ENCODE measurements at places on chromosomes 13 and 19. TPM values are rescaled to one million over a fixed set of nuclear protein-coding genes. Genes with fewer than 3 reads are reported as not detected.

GRCh38 chr19:6260912-6261650 lies 18.7 kb downstream of the MLLT1 start:
- peaks cover 42% of the 10 kb centered on the region for H3K4me1 ChIP-seq
- H3K27ac ChIP-seq = peak overlapping the region; percentile 58
- peaks cover 23% of the 10 kb centered on the region for H3K36me3 ChIP-seq
- H3K4me3 ChIP-seq = no peak overlapping the region

GRCh38 chr13:112670864-112671263 lies 19.0 kb upstream of the ATP11A start:
- no peak overlapping the region for H3K4me3 ChIP-seq
- H3K4me1 ChIP-seq = no peaks in the 10 kb centered on the region
- H3K27ac ChIP-seq = no peak overlapping the region
- H3K27me3 ChIP-seq = no peaks in the 10 kb centered on the region

- no peak overlapping the region for H3K27ac ChIP-seq
- peaks cover 72% of the 10 kb centered on the region for H3K36me3 ChIP-seq
Measured at GRCh38 chr19:53088091-53088490, 15.1 kb downstream of the ZNF160 start.

DNA sequence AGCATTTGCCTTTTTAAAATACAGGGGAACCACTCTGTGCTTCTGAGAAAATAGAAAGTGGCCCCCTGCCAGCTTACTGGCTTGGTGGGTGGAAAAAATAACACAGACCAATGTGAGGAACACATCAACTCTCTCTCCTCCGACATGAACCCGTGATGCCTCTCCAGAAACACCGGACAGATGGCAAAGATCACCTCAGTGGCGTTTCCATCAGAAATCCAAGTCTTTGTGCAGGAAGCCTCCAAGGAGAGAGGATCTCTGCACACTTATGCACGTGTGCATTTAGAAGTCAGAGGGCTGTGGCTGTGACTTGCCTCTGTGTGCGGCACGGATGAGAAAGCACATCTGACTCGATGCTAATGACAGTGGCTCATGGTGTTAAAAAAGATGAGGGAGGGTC lies 112.3 kb upstream of the KLF12 start:
- no peak for DNase-seq
- no peaks in the 10 kb centered on the region for H3K4me1 ChIP-seq
- H3K27ac ChIP-seq = no peak overlapping the region
- no peak overlapping the region for H3K4me3 ChIP-seq
- no peaks in the 10 kb centered on the region for H3K36me3 ChIP-seq
- no peaks in the 10 kb centered on the region for H3K27me3 ChIP-seq

DNA sequence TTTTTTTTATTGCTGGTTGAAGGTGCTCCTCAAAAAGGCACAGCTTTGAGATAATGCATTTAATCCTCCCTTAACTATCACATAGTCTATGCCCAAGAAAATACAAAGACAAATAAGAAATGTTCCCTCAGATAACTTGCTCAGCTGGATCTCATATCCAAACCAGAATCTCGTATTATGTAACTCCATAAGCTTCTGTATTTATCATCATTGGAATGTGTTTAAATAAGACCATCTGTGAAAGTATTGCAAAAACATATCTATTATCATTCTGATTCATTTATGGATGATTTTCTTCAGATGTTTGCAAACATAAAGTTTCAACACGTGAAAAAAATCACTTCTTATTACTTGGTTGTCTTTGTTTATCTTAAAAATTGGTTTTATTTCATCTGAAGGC lies 190.9 kb downstream of the IRS2 start:
- no peaks in the 10 kb centered on the region for H3K36me3 ChIP-seq
- no peak overlapping the region for H3K4me3 ChIP-seq
- no peaks in the 10 kb centered on the region for H3K4me1 ChIP-seq
- no peaks in the 10 kb centered on the region for H3K27me3 ChIP-seq
- no peak overlapping the region for H3K27ac ChIP-seq
- DNase-seq = no peak

- no peaks in the 10 kb centered on the region for H3K27me3 ChIP-seq
- DNase-seq = no peak
- no peak overlapping the region for H3K27ac ChIP-seq
- H3K4me1 ChIP-seq = peaks cover 11% of the 10 kb centered on the region
- H3K4me3 ChIP-seq = no peak overlapping the region
Measured at GRCh38 chr13:114286808-114287207, 5.4 kb downstream of the UPF3A start.

DNA sequence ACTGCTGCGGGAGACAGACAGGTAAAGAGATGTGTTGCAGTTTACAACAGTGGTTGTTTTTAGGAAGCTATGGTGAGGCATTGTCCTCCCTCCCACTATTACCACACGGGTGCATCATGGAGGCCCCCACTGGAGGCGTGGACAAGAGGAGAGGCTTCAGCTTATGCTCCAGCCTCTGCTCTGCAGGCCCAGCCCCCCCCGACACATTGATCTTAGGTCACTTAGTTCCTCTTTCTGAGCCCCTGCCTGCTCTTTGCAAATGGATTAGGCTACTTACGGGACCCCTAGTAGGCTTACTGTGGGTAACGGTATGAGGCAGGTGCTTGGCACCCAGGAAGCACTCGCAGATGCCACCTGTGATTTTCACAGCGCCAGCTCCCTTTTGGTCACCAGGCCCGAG lies 123.9 kb downstream of the SLC7A1 start:
- no peaks in the 10 kb centered on the region for H3K4me1 ChIP-seq
- H3K27me3 ChIP-seq = no peaks in the 10 kb centered on the region
- no peaks in the 10 kb centered on the region for H3K36me3 ChIP-seq
- H3K4me3 ChIP-seq = no peak overlapping the region

- no peak overlapping the region for H3K4me3 ChIP-seq
- peak; percentile 95 for DNase-seq
- peaks cover 21% of the 10 kb centered on the region for H3K4me1 ChIP-seq
- no peaks in the 10 kb centered on the region for H3K27me3 ChIP-seq
Measured at GRCh38 chr19:48819366-48819816, 8.6 kb upstream of the BCAT2 start.

- no peak overlapping the region for H3K4me3 ChIP-seq
- no peak overlapping the region for H3K27ac ChIP-seq
- no peak for DNase-seq
- H3K36me3 ChIP-seq = peaks cover 9% of the 10 kb centered on the region
Measured at GRCh38 chr19:49773663-49774350, 7.0 kb downstream of the AP2A1 start.

- H3K36me3 ChIP-seq = no peaks in the 10 kb centered on the region
- no peak overlapping the region for H3K4me3 ChIP-seq
- H3K4me1 ChIP-seq = no peaks in the 10 kb centered on the region
Measured at GRCh38 chr13:74154981-74155380, 20.8 kb upstream of the KLF12 start.

- H3K27ac ChIP-seq = no peak overlapping the region
- H3K4me1 ChIP-seq = peaks cover 27% of the 10 kb centered on the region
- H3K4me3 ChIP-seq = peak overlapping the region; percentile 29
Measured at GRCh38 chr19:49422407-49423070, 702 bp downstream of the PTH2 start.

DNA sequence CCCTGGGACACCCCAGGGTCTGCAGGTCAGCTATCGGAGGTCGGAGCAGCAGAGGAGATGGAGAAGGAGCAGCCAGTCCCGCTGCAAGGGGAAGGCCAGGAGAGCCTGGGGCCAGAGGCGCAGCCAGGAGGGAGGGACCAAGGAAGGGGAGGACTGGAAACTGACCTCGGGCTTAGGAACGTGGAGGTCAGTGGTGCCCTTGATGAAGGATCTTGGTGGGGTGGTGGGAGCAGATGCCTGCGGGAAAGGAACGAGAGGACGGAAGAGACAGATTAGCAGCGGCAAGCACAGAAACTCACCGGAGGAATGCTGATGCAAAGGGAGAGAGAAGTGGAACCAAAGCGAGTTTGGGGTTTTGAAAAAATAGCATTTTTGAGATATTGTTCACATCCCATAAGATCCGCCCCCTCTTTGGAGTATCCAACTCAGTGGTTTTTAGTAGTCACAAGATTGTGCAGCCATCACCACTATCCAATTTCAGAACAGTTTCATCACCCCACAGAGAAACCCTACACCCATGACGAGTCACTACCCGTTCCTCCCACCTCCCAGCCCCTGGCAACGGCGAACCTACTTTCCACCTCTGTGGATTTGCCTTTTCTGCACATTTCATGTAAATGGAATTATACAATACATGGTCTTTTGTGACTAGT lies 22.1 kb downstream of the PLEKHF1 start:
- no peak for DNase-seq
- no peaks in the 10 kb centered on the region for H3K36me3 ChIP-seq
- peak overlapping the region; percentile 52 for H3K27ac ChIP-seq
- no peak overlapping the region for H3K4me3 ChIP-seq
- no peaks in the 10 kb centered on the region for H3K4me1 ChIP-seq
- no peaks in the 10 kb centered on the region for H3K27me3 ChIP-seq

DNA sequence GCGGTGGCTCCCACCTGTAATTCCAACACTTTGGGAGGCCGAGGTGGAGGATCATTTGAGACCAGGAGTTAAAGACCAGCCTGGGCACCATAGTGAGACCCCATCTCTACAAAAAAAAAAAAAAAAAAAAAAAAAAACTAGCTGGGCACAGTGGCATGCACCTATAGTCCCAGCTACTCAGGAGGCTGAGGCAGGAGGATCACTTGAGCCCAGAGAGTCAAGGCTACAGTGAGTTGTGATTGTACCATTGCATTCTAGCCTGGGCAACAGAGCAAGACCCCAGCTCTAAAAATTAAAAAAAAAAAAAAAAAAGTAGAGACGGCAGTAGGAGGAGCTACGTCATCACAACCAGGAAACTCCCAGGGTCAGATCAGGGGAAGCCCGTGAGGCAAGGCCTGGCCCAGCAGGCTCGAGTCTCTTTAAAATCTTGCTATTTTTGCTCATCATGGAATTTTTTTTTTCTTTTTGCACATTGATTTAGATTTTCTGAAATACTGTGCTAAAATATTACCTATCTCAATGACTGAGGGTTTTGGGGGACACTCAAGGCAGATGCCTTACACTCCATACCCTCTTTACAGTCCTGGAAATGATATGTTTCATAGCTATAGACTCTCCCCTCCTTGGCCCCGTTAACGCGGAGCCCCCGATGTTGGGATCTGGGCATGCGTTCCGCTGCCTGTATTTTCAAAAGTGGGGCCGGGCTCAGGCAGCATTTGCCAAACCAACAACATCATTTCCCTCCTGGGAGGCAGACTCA lies 44.4 kb upstream of the USE1 start:
- H3K27ac ChIP-seq = no peak overlapping the region
- peaks cover 88% of the 10 kb centered on the region for H3K36me3 ChIP-seq
- no peak for DNase-seq
- no peaks in the 10 kb centered on the region for H3K27me3 ChIP-seq

- no peaks in the 10 kb centered on the region for H3K4me1 ChIP-seq
- no peaks in the 10 kb centered on the region for H3K27me3 ChIP-seq
- H3K4me3 ChIP-seq = no peak overlapping the region
- H3K36me3 ChIP-seq = no peaks in the 10 kb centered on the region
Measured at GRCh38 chr13:111326621-111326965, 6.2 kb downstream of the TEX29 start.

- peaks cover 63% of the 10 kb centered on the region for H3K36me3 ChIP-seq
- no peak overlapping the region for H3K4me3 ChIP-seq
- no peak for DNase-seq
Measured at GRCh38 chr13:110652764-110653163, 37.4 kb downstream of the NAXD start.

GRCh38 chr13:113628291-113629270 lies 29.4 kb downstream of the ATP4B start:
- no peaks in the 10 kb centered on the region for H3K27me3 ChIP-seq
- DNase-seq = no peak
- H3K27ac ChIP-seq = no peak overlapping the region

DNA sequence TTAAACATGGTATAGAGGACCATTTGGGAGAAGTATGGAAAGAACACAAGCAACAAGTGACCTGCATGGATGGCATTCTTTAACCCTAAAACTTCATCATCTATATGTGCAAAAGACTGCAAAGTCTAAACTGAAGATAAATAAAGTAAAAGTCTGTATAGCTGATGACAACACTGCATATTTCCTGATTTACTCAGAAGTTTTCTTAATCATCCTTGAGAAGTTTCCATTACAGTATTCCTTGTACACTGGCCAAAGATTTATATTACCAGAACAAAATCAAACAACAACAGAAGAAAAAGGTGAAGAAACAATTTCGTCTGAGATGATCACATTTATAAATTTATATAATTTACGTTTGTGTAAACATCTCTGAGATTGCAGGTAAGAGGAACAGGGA lies 805.7 kb downstream of the PCDH9 start:
- no peak for DNase-seq
- H3K4me1 ChIP-seq = no peaks in the 10 kb centered on the region
- H3K27me3 ChIP-seq = no peaks in the 10 kb centered on the region
- no peak overlapping the region for H3K4me3 ChIP-seq
- H3K27ac ChIP-seq = no peak overlapping the region

Gene TUBGCP3
- total RNA-seq = 32.8 TPM

Gene GTF3A
- total RNA-seq = 70.6 TPM

Gene C19orf73
- total RNA-seq = 1.8 TPM

Gene ZNF284
- 1.9 TPM for total RNA-seq

Gene LIM2
- total RNA-seq = not detected

Gene DPP9
- 80.7 TPM for total RNA-seq

Gene REX1BD
- total RNA-seq = 92.4 TPM

Gene C1QTNF9
- total RNA-seq = 0.39 TPM

Gene GZMM
- 3.1 TPM for total RNA-seq

Gene OLFM4
- 0.37 TPM for total RNA-seq

Gene POU2F2
- total RNA-seq = 4.3 TPM

Gene AZU1
- total RNA-seq = 5.7 TPM

Gene PDE4C
- total RNA-seq = 25.9 TPM

Gene S1PR4
- 22.5 TPM for total RNA-seq

Gene PRKCG
- total RNA-seq = not detected
